ENCODE measurements at places on chromosomes 4 and X. TPM values are rescaled to one million over a fixed set of nuclear protein-coding genes. Genes with fewer than 3 reads are reported as not detected.

Gene TMPRSS11F
- not detected for total RNA-seq

Gene LDB2
- total RNA-seq = 1.5 TPM

Gene RNF128
- total RNA-seq = not detected

Gene SPANXB1
- not detected for total RNA-seq

Gene FGFR3
- total RNA-seq = 4.3 TPM

Gene XAGE5
- not detected for total RNA-seq

Gene LINC00632
- total RNA-seq = 626 TPM

Gene CXorf38
- 9.7 TPM for total RNA-seq

Gene GNL3L
- 42.0 TPM for total RNA-seq

GRCh38 chr4:48237996-48238645, 31.5 kb downstream of the TEC start:
- H3K27ac ChIP-seq = no peak overlapping the region
- H3K27me3 ChIP-seq = peaks cover 22% of the 10 kb centered on the region
- DNase-seq = no peak
- no peaks in the 10 kb centered on the region for H3K36me3 ChIP-seq
- no peak overlapping the region for H3K4me3 ChIP-seq

GRCh38 chrX:153400146-153401132, 711 bp downstream of the PNMA6E start:
- no peaks in the 10 kb centered on the region for H3K36me3 ChIP-seq
- DNase-seq = peak; percentile 82
- H3K4me3 ChIP-seq = no peak overlapping the region
- H3K27me3 ChIP-seq = peaks cover 18% of the 10 kb centered on the region

DNA sequence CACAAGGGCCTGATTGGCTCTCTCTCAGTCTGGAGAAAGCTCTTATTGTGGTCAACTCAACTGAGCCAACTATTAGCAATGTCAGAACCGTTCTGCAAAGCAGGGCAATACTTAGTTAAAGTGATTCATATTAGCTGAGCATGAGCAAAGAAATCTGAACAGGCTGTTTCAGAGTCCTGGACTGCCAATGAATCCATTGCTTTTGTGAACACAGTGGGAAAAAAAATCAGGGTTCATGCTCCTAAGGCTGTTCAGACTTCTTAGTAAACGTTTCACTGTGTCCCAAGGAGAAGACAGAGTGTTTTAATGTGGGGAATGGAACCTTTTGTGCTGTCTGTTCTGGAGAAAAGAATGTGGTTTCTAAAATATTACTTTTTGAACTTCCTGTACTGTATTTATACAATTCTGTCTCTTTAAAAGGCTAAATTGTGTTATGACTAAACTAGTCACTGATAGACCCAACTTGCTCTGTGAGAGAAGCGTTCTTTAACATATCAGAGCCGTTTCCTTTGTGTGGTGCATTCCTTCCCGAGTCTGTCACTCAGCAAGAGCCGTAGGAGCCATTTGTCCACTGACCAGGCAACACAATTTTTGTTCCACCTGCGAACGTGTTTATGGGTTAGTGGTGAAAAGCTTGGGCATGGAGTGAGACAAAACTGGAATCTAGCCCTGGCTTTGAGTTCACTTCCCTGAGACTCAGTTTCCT, 366.1 kb downstream of the FBXO8 start:
- peaks cover 14% of the 10 kb centered on the region for H3K27me3 ChIP-seq
- no peak overlapping the region for H3K27ac ChIP-seq
- no peak overlapping the region for H3K4me3 ChIP-seq
- DNase-seq = no peak
- no peaks in the 10 kb centered on the region for H3K36me3 ChIP-seq

GRCh38 chr4:73725510-73725909, 14.9 kb upstream of the CXCL8 start:
- peaks cover 24% of the 10 kb centered on the region for H3K4me1 ChIP-seq
- H3K36me3 ChIP-seq = no peaks in the 10 kb centered on the region
- peak overlapping the region; percentile 91 for H3K27ac ChIP-seq
- H3K27me3 ChIP-seq = no peaks in the 10 kb centered on the region
- H3K4me3 ChIP-seq = no peak overlapping the region

DNA sequence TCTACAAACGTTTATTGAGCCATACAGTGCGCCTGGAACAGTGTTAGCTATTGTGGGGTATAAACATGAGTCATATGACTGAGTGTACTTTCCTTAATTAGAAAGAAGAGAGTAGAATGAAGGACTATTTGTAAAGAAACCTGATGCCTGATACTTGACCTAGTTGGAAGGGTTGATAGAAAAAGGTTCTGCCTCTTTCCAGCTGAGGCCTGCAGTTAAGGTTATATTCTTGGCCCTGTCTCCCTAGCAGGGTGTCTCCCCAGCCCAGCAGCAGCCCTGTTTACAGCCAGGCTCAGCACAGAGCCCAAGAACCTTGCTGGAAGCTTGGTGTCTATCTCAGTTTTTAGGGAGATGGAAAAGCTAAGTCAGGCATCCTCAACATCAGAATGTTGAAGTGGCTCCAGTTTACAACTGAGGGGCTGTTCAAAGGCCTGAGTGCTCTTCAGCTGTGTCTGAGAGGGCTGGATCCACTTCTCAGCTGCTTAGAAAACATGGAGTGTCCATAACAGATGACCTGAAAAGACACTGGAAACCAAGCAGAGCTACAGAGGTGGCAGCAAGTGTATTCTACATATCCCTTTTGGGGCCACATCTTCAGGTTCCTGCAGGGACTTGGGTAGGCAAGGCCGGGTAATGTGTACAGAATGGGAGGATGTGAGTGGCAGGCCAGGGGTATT, 21.6 kb downstream of the NYX start:
- H3K36me3 ChIP-seq = no peaks in the 10 kb centered on the region
- H3K27me3 ChIP-seq = no peaks in the 10 kb centered on the region
- H3K27ac ChIP-seq = no peak overlapping the region
- no peak overlapping the region for H3K4me3 ChIP-seq
- peaks cover 9% of the 10 kb centered on the region for H3K4me1 ChIP-seq
- no peak for DNase-seq

DNA sequence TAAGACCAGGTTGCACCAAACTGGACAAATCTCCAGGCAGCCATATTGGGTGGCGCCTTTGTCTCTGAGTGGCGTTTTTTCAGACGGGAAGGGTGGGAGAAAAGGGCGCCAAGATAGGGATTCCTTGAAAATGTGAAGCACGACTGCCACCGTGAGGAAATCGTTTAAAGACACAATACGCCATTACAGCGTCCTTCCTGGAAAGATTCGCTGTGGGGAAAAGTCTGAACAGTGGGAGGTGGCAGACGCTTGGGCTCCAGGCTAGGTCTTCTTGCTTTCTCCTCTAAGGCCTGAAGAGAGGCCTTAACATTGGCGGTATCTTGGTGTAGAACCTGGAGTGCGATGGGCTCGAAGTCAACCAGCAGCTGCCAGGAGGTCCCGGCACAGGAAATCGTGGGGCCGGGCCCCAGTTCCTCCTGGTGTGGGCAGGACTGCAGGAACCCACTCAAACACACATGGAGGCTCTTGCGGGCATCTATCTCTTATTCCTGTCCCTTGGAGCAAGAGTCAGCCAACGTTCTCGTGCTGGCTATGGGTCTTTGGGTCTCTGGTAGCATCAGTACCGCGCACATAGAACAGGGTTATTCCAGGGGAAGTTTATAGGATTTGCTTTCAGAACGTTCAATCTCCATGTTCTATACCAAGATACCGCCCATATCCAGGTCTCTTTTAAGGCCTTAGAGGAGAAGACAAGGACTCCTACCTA, 208.8 kb downstream of the OR13H1 start:
- H3K4me3 ChIP-seq = no peak overlapping the region
- H3K27me3 ChIP-seq = no peaks in the 10 kb centered on the region

- no peak overlapping the region for H3K4me3 ChIP-seq
- no peak for DNase-seq
- H3K4me1 ChIP-seq = peaks cover 32% of the 10 kb centered on the region
These were observed 50.8 kb upstream of the HOPX start for GRCh38 chr4:56731857-56732256.

DNA sequence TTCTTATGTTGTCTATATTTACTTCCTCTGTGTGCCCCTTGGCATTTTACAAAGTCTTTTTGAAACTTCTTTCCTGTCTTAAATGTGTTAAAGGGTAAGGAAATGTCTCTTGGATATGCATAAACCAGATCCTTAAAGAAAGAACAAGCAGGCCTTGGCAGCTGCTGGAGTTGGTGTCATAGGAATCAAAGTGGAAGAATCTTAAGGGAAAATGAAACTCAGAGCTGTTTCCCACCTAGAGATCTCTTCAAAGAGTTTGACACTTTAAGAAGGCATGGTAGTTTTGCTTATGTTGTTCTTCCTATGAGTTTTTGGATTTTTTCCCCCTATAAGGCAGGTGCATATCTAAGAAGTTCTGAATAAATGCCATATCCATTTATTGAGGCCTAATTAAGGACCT, 37.0 kb upstream of the CWH43 start:
- no peaks in the 10 kb centered on the region for H3K27me3 ChIP-seq
- no peak for DNase-seq
- H3K4me3 ChIP-seq = no peak overlapping the region
- no peaks in the 10 kb centered on the region for H3K36me3 ChIP-seq
- H3K4me1 ChIP-seq = peaks cover 5% of the 10 kb centered on the region

- no peak overlapping the region for H3K27ac ChIP-seq
- peaks cover 2% of the 10 kb centered on the region for H3K36me3 ChIP-seq
- H3K4me1 ChIP-seq = peaks cover 7% of the 10 kb centered on the region
- peak; percentile 77 for DNase-seq
These were observed 9.7 kb upstream of the TREX2 start for GRCh38 chrX:153455571-153455970.

GRCh38 chrX:49155243-49155899, 7.2 kb upstream of the MAGIX start:
- no peaks in the 10 kb centered on the region for H3K27me3 ChIP-seq
- H3K4me3 ChIP-seq = peak overlapping the region; percentile 80
- peak overlapping the region; percentile 66 for H3K27ac ChIP-seq
- peaks cover 9% of the 10 kb centered on the region for H3K4me1 ChIP-seq

DNA sequence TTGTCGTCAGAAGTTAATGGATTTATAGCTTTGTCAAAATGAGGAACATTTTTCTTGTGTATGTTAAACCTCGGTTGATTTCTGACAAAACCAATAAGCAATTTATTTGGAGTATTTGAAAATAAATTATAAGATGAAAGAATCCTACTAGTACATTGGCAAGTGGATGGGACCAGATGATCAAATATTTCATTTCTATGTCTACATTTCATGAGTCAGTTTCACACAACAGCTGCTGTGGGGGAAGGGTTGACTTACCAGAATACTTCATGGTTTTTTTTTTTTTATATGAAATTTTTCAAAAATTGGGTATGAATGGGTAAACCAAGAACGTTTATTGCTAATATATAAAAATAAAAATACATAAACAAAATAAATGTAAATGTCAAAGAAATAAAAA, 39.4 kb downstream of the RAPGEF2 start:
- peaks cover 44% of the 10 kb centered on the region for H3K4me1 ChIP-seq
- H3K36me3 ChIP-seq = no peaks in the 10 kb centered on the region
- H3K27me3 ChIP-seq = no peaks in the 10 kb centered on the region
- DNase-seq = no peak
- no peak overlapping the region for H3K4me3 ChIP-seq

All from chondrocyte (in vitro differentiated cells).